ENCODE measurements at places on chromosomes 11 and 22. TPM values are rescaled to one million over a fixed set of nuclear protein-coding genes. Genes with fewer than 3 reads are reported as not detected.

Gene ACR
- 1.6 TPM for total RNA-seq

DNA sequence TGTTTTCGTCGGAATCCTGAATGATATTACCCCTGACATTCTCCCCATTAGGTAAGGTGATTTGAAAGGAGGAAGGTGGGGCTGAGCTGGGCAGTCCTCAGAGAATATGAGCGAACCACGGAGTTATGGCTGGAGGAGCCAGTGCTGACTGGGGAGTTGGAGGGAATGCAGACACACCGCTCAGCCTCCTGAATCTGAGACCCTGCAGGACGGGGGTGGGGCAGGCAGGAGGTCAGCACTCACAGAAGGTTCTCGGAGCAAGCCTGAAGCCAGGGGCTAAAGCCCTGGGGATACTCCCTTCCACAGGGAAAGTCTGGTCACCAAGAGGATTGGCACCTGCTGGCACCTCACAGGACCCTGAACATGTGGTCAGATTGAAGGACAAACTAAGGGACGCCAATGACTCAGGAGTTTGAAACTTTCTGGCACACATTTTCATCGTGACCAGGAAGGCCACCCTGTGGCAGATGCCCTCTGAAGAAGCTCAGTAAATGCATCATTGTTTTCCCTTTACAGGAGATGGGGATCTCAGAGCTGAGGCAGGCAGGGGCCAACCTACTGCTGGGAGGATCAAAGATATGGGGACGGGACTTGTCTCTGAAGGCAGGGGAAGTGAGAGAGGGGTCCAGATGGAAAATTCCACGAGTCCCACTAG, 26.9 kb upstream of the FCHSD2 start:
- H3K4me1 ChIP-seq = peaks cover 3% of the 10 kb centered on the region
- no peak overlapping the region for H3K27ac ChIP-seq
- no peak for DNase-seq
- no peaks in the 10 kb centered on the region for H3K27me3 ChIP-seq

- no peaks in the 10 kb centered on the region for H3K36me3 ChIP-seq
- H3K4me1 ChIP-seq = no peaks in the 10 kb centered on the region
- H3K27me3 ChIP-seq = no peaks in the 10 kb centered on the region
- no peak for DNase-seq
Observed at GRCh38 chr11:27312110-27312509, 50.9 kb downstream of the CCDC34 start.

GRCh38 chr11:78094250-78094649, 14.6 kb upstream of the NDUFC2 start:
- no peak overlapping the region for H3K4me3 ChIP-seq
- H3K4me1 ChIP-seq = no peaks in the 10 kb centered on the region
- peaks cover 2% of the 10 kb centered on the region for H3K36me3 ChIP-seq
- no peaks in the 10 kb centered on the region for H3K27me3 ChIP-seq
- no peak overlapping the region for H3K27ac ChIP-seq

All from kidney (tissue), 22 donors.